ENCODE measurements at places on chromosomes 7 and 10.
A peak's percentile ranks its signal among the peaks of the same experiment; 100 is the strongest.

DNA sequence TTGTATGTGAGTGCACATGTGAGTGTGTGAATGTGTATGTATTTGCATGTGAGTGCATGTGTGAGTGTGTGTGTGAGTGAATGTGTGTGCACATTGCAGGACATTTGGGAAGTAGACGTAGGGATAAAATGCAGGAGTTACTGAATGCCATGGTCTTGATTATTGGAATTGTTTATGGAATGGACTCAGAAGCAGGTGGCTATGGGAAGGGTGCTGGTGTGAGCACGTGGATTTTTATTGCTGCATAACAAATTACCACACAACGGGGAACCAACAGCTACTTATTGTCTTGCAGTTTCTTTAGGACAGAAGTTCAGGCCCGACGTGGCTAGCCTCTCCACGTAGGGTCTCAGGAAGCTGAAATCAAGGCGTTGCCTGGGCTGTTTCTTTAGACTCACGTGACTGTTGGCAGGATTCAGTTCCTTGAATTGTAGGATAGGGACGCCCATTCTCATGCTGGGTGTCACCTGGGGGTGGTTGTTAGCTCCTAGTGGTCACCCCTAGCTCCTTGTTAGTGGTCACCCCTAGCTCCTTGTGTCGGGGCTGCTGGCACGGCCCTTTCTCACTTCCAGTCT, 48.3 kb upstream of the ZNF32 start:
- DNase-seq = no peak

DNA sequence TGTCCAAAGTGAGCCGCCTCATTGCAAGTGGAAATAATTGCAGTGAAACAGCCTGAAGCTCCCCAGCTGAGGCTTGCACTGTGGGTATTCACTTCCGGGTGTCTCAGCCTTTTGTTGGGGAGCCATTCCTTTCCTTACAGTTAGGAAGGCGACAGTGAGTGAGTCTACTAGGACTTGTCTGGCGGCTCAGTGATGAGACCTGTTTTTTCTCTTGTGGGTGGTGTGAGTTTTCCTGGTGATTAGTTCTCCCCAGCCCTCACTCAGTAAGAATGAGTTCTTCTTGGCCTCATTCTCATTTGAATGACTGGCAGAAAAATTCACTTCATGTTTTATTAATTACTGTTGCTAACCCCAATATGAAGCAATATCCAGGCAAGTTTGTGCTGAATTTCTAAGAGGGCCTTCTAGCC, 2.6 kb downstream of the PGAM1 start:
- DNase-seq = no peak

GRCh38 chr7:128217967-128218652, 23.0 kb upstream of the LEP start:
- DNase-seq = no peak

GRCh38 chr10:71358277-71358676, 38.4 kb upstream of the CDH23 start:
- no peak for DNase-seq

DNA sequence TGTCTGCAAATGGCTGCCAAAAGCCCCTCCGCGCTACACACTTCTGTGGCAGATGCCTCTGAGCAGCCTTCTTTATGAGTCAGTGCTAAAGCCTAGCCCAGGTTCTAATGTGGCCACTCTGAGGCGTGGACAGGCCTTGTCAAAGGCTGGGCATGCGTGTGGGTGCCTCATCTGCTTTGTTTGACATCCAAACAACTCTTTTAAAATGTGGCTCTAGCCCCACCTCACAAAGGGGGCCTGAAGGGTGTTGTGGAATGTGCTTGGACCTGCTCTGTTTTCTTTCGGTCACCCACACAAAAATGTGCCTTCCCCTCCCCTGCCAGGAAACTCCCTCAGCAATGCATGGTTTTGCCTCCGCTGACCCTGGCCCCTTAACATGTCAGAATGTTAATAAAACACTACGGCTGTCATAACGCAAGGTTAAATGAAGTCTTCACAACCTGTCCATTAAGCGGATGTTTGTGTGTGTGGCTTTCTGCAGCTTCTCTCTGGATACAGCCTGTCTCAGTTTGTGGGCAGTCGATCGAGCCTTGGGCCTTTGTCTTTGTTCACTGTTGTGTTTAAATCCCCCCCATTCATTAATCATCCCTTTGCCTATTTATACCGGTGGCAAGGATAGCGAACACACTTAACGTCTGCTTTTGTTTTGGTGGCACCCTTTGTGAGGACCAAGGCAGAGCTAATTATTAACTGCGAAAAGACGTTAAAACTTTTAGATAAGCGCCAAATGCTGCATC, 718.9 kb downstream of the LRMDA start:
- no peak for DNase-seq

- no peak for DNase-seq
Observed at GRCh38 chr10:5343092-5343491, 21.7 kb upstream of the UCN3 start.

GRCh38 chr10:63518690-63519288, 2.4 kb upstream of the REEP3 start:
- DNase-seq = no peak

GRCh38 chr10:100184840-100185239, 989 bp downstream of the ERLIN1 start:
- no peak for DNase-seq

DNA sequence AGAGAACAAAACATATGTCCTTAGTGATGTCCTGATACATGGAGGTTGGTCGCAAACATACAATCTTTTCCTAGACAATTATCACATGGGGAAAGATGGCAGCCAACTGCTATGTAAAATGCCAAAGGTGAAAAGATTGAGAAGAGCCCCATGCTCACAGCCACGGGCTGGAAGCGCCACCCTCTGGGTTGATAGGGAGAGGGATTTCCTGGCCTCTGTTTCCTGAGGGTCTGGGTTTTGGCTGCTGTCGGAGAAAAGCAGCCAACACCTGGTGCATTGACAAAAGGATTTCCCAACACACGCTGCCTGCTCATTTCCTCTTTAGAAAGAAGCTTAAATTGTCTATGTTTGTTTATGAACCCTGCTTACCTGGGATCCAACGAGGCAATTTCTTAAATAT, 43.8 kb downstream of the ITIH5 start:
- peak; percentile 2 for DNase-seq

DNA sequence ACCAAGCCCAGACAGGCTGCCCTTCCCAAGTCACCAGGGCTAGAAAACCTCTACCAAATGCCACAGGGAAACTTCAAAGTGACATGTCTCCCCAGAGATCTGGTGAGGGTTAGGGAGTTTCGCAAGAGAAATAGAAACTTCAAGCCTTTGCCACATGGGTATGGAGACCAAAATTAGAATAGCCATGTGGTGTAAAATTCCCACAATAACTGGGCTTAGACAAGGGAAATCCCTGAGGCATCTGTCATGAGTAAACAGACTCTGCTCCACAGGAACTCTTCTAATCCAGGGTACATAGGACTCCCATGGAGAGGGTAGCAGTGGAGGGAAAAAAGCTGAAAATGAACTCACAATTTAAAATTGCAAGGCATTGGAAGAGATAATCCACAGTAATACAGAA, 14.3 kb downstream of the ADAM12 start:
- no peak for DNase-seq

- DNase-seq = no peak
Observed at GRCh38 chr7:121485467-121486243, 89.5 kb upstream of the FAM3C start.

GRCh38 chr10:52573347-52573746, 199.2 kb downstream of the MBL2 start:
- DNase-seq = no peak

DNA sequence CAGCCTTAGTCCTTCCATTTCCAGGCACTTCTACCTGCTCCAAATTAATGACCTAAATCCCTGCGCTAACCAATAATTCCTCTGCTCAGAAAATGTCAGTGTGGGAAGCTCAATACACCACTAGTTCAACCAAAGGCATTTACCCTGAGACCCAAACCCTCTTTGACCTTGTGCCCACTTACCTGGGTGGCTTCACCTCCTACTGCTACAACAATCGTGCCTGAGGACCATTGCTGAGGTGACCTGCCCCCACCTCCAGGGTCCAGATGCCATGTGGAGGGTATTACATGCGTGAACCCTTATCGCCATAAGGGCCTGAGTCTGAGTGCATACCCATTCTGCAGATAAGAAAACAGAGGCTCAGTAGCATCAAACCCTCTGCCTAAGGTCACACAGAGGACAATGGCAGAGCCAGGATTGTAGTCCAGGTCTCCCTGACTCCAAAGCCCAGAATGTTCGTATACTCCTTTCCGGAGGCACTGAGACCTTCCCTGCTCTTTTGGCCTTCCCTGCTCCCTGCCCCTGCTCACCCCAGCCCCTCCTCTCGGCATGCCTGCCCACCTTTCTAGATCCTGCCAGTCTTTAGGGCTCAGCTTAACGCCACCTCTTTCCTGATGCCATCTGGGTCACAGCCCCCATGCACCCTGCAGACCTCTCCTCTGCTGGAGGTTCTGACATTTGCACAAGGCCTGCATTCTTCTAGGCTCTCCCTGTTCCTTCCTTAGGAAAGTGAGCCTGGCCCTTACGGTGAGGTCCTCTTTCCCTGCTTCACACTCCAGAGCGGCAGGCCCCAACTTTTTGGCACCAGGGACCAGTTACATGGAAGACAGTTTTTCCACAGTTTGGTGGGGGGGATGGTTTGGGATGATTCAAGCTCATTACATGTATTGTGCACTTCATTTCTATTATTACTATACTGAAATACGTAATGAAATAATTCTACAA, 94.9 kb downstream of the CHST15 start:
- DNase-seq = no peak

DNA sequence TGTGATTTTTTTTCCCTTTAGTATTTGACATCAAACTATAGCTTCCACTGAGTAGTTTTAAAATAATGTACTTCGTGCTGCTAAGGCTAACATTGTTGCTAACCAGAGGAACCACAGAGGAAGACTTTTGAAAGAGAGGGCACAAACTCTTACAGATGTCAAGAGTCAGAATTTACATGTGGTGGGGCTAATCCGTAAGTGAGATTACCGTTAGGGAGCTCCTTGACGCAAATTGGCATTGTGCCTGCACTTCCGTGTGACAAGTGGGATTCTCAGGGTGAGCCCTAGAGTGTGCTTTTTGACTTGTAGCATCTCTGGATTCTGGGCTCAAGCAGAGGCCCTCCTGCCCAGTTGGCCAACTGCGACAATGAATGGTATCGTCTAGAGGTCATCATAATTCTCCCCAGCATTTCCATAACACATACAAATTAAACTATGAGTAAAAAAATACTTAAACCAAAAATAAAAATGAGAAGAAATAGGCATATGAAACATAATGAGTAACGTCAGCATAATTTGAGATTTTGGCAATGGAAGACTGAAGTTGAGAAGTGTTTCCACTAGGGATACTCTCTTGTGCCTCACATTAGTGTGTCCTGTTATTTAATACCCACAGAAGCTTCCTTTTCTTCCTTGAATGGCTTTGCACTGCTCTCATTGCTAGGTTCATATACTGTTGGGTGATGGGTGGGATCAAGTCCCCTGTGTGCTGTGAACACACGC, 164.0 kb downstream of the SDK1 start:
- peak; percentile 50 for DNase-seq

DNA sequence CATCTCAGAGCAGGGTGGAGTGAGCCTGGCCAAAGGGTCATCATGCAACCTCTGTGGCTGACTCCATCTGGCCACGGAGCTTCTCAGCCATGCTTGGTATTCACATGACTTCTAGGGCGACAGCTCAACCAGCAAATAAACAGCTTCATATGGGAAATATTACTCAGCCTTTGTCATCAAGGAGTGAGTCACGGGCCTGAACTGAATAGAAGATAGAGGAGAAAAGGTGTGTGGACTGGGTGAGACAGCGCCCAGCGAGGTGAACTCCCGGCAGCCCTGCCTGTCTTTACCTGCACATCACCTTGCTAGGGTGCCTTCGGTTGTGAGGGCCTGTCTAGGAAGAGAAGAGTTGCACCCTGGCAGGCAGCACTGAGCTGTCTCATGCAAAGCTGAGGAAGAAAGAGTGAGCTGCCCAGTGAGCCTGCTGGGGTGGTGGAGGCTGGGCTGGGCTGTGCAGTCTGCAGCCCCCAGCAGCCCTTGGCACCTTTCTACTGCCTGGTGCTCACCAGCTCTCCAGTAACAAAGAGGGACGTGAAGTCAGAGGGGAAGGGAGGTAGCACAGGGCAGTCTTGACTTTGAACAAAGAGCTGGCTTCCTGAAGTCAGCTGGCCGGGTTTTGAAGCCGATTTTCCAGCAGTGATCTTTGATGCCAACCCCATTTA, 114.2 kb downstream of the EGFR start:
- no peak for DNase-seq

DNA sequence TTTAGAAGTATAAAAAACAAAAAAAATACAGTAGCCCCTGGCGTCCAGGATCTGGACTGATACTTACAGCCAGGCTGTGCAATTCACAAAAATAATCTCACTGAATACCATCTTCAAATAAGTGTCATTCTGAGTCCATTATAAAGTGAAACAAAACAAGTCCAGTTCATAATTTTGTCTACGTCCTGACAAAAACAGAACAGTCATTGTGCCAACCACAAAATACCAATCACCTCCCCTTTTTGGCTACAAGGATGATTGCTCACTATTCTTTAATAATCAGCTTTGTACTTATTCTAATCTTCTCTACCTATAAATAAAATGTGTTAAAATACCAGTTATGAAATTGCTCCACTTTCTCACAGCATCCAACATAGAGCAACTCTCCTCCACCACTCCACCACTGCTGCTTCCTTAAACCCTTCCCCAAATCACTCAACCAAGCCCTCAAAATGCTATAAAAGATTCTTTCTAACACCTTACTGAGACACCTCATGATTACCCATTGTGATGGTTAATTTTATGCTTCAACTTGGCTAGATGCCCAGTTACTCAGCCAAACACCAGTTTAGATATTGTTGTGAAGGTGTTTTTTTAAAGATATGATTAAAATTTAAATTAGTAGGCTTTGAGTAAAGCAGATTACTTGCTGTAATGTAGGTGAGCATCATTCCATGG, 479.8 kb upstream of the SEMA3A start:
- DNase-seq = no peak

DNA sequence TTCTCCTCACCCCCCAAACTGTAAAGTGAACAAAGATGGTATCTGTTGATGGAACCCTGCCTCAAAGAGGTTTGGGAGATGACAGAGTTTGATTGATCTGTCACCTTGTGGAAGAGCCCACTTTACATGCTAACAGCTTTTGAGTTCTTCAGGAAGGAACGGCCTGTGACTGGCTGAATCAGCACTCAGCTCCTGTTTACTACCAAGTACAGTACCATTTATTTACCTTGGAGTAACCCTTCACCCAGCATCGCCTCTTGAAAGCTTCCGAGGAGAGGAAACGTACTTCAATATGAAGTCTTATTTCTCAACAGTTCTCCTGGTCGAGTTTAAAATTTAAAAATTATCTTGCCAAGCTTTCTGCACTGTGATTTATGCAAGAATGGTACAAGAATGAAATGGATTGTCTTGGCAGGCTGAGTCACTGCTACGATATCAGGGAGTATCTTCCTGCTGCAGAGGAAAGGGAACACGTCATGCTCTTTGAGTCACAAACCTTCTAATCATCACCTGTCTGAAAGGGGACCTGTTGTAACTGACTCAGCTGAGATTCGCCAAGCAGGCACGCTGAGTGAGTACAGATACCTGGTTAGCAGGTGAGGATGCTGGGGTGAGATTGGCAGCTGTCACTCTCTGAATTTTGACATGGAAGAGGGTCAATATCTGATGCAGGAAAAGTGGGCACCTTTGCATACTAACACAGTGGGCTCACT, 30.1 kb downstream of the KLF6 start:
- DNase-seq = no peak

Measured in stimulated activated naive CD4-positive, alpha-beta T cell (primary cell).